ENCODE measurements at places on chromosomes 5 and 9.
A peak's percentile ranks its signal among the peaks of the same experiment; 100 is the strongest.

DNA sequence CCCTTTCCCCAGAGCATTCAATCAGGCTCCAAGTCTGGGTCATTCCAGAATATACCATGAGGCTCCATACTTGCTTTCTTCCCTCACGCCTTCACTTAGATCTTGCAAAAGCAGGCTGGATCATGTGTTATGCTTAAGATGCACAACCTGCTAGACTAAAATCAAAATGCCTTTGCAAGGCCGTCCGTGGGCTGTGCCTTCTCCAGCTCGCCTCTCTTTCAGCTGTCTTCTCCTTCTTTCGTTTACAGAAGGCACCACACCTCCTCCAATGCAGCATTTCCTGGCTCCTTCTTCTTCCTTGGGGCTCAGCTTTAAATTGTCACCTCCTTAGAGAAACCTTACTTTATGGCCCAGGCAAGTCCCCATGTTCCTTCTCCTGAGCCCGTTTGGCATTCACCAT, 150.6 kb downstream of the ADCY2 start:
- no peak for DNase-seq

GRCh38 chr9:71446473-71447411, 321.6 kb downstream of the CEMIP2 start:
- DNase-seq = peak; percentile 83

DNA sequence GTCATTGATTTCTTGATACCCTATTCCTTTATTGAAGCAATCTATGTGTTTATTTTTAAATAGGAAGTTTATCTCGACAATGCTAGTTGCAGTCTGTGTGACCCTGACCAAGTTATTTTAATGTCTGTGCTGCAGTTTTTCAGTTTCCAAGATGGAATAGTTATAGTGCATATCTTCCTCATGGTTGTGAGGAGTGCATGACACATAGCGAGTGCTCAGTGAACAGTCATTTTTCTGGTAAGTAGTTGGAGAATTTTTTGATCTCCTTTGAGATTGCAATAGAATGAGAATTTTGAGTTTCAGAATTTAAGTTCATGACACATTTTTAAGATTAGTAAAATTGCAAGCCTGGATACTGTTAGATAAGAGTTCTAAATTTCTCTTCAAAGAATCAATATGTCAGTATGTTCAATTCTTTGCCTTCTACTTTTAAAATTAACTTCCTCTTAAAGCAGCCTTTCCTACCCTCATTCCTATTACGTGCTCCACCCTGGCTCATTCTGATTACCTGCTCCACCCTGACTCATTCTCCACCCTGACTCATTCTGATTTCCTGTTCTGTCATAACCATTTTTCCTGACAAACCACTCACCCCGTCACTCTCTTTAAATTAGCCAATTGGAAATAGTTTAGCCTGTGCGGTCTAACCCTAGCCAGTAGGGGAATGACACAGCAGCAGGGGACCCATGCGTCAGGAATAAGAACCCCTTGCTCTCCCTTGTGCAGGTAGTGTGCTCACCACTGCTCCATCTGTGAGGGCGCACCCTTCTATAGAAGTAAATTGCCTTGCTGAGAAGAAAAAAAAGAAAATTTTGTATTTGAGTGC, 30.7 kb downstream of the SPIN1 start:
- no peak for DNase-seq

DNA sequence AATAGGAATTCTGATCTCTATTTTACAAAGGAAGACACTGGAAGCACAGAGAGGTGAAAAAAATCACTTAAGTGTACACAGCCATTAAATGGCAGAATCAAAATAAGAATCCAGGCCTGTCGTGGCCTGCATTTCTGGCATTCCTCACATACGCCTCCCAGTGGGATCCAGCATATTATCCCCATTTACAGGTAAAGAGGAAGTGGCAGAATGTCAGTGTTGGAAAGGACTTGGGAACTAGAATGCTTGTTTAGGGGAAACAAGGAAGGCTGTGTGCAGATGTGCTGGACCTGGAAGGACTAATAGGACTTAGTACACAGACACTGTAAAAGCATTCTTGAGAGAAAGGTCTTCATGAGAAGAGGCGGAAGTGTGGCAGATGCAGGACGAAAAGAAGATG, 241.8 kb downstream of the TRIM32 start:
- no peak for DNase-seq

DNA sequence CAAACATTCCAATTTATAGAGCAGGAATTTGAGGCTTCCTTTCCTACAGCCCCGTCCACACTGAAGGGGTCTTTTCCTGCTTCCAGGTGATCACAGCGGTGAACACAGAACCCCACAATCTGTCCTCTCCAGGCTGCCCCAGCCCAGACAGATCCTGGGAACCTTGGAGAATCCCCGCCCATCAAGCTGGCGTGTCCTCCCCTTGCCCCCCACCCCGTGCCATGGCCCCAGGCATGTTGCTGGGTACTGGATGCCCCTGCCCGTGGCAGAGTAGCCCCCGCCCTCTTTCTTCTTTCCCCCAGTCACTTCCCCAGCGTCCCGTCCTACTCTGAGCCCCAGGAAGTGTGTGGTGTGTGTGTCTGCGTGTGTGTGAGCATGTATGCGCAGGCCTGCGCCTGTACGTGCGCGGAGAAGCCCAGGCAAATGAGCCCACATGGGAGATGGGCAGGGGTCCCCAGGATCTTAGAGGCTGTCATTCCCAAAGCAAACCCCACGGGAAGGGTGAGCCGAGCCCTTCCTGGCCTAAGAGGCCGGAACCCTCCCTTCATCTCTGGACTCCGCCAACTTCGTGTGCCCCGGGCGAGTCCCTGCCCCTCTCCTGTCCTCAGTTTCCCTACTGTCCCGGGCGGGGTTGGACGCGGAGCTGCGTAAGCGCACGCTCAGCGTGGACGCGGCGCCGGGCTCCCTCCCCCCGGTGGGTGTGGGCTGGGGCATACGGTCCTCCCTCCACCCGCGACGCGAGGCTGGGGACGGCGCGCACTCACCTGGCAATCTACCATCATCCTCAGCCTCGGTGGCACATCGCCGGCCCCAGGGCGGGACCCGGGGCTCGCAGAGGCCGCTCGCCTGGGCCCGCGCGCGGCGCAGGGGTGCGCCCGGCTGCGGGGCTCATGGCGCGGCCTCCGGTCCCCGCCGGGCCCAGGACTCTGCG, 15.2 kb downstream of the GBGT1 start:
- peak; percentile 61 for DNase-seq

DNA sequence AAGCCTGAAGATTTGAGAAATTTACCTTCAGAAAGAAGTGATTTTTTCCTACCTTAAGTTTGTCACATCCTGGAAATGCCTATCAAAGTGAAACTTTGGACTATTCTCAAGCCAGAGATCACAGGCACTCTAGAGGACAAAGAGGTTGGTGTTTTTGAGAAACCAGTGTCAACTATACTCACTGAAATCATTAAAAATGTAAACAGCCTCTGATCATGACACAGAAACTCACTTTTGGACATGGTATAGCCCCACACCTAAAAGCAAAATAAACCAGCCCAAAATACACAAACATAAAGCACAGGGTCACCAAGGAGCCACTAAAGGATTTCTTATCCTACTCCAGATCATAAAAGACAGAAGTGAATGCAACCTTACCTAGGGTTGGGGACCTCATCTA, 65.7 kb upstream of the ICE1 start:
- no peak for DNase-seq

DNA sequence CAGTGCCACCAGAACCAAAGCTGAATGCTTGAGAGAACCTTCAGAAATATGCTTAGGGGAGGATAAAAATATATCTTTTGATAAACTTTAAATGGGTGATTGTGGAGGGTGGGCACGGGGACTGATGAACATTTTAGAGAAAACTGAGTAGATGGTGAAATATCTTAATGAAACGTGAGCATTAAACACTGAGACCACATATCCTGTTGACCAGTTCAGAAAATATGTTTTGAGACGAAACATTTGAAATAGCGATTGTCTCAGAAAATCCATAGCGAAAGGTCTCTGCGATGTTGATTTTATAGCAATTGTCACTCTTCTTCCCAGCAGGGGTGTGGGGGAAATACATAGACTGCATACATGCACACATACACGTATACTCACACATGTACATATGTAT, 231.0 kb downstream of the ESM1 start:
- no peak for DNase-seq

DNA sequence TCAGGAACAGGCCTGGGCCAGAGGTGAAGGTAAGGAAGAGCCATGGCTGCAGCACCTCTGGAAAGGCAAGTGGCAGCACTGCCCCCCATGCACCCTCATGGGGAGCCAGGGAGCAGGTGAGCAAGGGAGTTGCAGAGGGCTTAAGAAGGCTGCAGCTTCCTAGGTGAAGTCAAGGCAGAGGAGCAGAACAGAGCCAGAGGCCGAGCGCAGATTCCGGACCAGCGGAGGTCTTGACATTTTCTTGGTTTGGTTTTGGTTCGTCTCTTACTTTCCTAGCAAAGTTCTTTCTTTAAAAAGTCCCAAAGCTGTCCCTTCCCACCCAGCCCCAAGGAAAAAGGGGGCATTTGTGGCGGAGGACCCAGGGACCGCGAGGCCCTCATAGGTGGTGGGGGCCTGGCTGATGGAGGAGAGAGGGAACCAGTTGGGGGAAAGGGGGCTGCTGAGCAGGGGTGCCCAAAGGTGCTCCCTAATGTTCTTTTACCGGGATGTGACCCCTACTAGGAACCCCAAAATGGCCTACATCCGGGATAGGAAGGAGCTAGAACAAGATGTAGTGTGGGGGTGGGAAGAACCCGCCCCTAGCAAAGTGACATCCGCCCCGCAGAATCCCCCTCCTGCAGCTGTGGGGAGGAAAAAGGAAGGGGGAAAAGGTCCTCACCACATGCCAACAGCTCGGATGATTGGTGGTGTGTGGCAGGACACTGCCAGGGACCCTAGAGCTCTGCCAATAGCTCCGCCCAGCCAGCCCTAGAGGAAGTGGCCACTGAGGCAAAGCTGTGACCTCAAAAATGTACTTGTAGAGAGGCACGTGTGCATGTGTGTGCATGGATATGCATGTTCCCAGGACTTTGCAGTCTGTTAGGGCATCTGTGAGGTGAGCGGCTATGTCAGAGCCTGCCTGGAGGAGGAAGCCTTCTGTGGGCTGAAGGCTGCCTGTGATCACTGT, 914 bp upstream of the CD72 start:
- DNase-seq = peak; percentile 60

GRCh38 chr5:96881511-96882115, 5.3 kb downstream of the ERAP2 start:
- no peak for DNase-seq

GRCh38 chr5:174234388-174234787, 188.9 kb downstream of the NSG2 start:
- DNase-seq = no peak

- DNase-seq = no peak
Measured at GRCh38 chr5:89241186-89241585, 358.2 kb upstream of the MEF2C start.

- DNase-seq = no peak
Measured at GRCh38 chr5:44542470-44542869, 153.2 kb upstream of the FGF10 start.
